ENCODE measurements at places on chromosomes 5 and 9.

GRCh38 chr9:125418404-125418803, 156.8 kb downstream of the GAPVD1 start:
- no peak for DNase-seq

DNA sequence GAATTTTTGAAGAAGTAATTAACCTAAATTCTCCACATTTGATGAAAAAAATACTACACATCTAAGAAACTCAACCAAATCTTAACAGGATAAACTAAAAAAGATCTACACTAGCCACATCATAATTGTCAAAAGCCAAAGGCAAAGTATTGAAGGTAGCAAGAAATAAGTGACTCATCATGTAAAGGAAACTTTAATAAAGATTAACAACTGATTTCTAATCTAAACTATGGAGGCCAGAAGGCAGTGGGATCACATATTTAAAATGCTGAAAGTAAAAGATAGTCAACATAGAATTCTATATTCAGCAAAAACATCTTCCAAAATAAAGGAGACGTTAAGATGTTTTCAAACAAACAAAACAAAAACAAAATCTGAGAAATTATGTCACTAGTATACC, 2002.9 kb downstream of the MAT2B start:
- no peak for DNase-seq

DNA sequence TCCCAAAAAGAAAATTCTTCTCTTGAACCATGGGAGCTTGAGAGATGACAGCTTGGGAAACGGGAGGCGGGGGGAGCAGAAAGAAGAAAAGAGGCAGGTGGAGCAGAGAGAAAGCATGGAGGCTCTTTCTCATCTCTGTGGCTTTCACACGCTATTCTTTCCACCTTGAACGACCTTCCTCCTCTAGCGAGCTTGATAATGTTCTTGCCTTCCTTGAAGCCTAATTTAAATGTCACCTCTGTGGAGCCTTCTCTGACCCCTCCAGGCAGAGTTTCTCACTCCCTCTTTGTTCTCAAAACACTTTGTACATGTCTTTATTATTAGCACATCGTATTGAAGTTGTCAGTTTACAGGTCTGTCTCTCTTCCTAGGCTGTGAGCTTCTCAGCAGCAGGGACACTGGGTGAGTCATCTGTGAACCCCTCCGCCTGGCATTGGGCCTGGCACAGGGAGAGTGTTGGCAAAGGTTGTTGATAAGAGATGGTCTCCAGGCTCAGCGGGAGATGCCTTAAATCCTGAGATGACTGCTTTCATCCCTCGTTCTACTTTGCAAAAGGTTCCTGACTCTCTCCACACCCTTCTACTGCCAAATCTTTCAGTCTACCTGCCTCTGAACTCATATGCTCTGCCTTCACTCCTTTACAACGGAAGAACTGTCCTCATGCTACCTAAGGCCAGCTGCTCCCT, 14.1 kb upstream of the STRBP start:
- no peak for DNase-seq

- no peak for DNase-seq
Measured at GRCh38 chr5:159100782-159101646, 1.3 kb upstream of the EBF1 start.

All from T-helper 22 cell (primary cell).